ENCODE measurements at places on chromosomes 2 and 18.

DNA sequence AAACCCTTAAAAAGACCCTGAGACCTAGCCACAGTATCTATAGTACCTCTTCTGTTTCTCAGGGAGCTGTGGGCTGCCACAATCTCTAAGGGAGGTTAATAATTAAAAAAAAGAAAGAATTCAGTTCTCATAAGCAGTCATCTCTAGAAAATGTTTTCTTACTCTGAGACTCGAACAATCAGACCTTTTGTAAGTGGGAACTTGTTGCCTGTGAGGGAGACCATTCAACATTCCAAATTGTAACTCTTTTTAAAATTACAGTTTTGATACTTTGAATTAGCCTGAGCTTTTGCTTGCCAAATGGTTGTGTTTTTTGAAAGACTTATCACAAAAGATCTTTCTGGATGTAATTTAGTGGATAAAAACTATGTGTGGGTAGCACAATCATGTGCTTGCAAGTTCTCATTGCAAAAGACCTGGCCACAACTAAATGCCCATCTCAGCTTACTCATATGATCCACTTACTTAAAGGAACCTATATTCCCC is 33.3 kb downstream of the IL1R2 start:
- DNase-seq, result peak; percentile 99

- DNase-seq, result no peak
These were observed 32.4 kb upstream of the IL1R1 start for GRCh38 chr2:102110171-102110570.

DNA sequence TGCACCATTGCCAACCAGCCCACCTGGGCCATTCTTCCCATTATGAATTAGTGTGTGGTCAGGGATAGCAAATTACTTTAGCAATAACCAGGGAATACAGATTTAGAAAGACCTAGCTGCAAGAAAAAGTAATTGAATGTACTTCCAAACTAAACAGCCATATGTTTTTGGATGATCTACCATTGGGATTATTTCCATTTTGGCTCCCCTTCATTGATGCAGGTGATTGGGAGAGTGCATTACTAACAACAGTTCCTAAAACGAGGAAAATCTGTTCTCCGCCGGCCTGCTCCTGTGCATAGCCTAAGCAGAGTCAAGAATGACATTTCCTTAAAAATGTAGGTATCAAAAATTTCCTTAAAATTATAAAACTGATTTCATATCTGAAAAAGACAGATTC is 58.5 kb downstream of the MAIP1 start:
- no peak for DNase-seq

GRCh38 chr18:55570966-55571365 is 17.0 kb downstream of the TCF4 start:
- DNase-seq, result no peak

DNA sequence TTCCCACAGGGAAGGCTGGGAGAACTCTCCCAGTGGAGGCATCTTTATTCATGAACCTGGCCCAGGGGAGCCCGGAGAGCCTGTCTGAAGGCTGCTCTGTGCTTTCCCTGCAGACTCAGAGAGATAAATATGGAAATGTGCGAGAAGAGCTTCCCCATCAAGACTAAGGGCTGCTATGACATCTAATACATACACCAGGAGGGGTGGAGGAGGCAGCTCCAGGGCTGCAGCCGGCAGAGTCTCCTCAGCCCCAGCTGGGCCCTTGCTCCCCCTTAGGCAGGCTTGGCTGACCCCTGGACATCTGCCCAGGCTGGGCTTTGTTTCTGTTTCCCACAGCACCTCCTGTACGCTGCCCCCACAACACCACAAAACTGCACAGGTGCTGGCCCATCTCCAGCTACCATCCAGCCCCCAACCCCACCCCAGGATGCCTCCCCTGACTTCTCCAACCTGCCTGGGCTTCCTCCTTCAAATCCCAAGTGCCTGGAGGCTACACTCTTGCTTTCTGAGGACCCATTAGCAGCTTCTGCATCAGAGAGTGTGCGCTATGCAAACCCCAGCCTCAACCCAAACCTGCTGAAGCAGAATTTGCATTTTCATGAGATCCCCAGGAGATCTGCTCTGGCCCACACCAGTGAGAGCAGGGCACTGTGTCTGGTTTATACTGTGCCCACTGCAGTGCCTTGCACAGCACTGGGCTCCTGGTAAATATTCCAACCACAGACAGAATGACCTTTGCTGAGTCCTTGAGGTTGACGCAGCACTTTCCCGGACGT is 96.8 kb downstream of the VSNL1 start:
- no peak for DNase-seq

GRCh38 chr2:155643056-155643775 is 689.3 kb downstream of the NR4A2 start:
- DNase-seq, result no peak

DNA sequence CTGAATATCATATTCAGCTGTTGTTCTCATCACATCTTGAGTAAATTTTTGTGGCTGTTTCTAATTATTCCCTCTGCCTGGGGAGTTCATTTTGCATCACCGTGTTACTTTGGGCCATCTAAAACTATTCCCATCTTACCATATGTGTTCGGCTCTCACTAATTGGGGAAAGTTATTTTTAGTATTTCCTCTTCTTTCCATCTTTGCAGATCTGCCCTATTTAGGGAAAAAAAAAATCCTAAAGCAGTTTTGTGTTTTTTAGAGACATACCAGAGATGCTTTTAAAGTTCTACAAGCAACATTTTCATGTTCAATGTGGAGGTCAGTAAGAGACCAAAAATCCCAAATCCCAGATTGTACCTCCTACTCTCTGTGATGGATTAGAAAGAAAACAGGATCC is 111.3 kb upstream of the NDUFV2 start:
- no peak for DNase-seq

DNA sequence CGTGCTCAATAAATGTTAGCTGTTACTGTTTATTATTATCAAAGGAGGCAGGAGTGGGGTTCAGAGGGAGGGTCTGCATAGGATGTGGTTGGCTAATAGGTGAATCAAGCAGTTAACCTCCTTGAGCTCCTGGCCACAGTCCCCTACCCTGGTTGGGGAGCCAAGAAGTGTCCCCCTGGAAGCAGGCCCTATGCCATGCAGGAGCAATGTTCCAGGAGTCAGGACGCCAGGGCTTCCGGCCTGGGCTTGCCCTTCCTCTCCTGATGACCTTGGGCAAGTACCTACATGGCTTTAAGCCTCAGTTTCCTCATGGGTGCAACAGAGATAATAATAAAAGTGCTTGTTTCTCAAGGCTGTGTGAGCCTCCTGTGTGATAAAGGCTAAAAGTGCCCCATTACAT is 84.9 kb downstream of the DYSF start:
- DNase-seq, result no peak

DNA sequence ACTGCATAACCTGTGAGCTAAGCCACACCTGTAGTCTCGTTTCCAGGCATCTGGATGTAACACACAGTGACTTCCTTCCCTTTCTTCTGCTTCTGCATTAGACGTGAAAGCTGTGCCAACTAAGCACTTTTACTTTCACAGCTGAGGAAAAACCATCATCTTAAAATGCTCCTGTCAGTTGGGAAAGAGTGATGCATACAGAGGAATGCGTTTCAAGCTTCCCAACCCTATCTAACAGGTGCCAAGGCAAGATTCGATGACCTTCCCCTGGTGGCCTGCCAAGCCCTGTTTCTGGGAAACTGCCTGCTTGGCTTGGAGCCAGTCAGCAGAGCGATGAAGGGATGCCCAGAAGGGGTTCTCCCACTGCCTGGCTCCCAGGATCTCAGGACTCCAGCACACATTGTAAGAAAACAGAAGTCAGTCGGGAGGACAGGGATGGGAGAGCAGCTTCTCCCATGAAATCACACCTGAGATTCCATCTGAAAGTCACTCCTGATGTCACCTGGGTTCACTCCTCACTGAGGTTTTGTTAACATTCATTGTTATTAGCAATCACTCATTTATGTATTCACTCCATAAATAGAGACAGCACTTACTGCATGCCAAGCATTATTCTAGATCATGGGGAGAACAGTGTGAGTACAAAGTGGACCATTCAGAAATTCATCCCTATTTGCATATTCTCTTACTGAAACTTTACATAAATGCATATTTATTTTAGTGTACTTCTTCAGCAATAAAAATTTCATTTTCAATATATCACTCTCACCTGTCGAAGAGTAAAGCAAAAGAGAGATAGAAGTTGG is 64.1 kb downstream of the DTNA start:
- peak; percentile 84 for DNase-seq

GRCh38 chr18:10475654-10476291 is 21.3 kb downstream of the APCDD1 start:
- DNase-seq, result no peak

GRCh38 chr2:197179744-197180498 is 130.7 kb downstream of the ANKRD44 start:
- DNase-seq, result no peak

- DNase-seq, result no peak
These were observed 150.6 kb upstream of the AGAP1 start for GRCh38 chr2:235343156-235343774.

DNA sequence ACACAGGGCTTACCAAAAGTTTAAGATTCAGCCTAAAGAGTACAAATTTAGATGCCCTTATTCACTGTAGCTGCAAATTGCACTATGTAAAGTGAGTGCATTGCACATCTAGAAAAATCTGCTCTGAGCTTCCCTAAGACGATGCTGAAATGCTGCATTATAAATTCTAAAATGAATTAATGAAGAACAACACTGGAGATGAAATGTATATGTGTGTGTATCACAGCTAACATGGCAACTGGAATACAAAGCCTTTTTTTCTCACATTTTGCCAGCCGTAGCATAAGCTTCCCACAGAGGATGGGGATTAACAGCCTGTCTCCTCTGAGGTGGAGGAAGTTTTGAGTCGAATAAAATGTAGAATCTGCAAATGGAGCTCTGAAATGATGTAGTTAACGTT is 338.3 kb upstream of the ZEB2 start:
- DNase-seq, result no peak

DNA sequence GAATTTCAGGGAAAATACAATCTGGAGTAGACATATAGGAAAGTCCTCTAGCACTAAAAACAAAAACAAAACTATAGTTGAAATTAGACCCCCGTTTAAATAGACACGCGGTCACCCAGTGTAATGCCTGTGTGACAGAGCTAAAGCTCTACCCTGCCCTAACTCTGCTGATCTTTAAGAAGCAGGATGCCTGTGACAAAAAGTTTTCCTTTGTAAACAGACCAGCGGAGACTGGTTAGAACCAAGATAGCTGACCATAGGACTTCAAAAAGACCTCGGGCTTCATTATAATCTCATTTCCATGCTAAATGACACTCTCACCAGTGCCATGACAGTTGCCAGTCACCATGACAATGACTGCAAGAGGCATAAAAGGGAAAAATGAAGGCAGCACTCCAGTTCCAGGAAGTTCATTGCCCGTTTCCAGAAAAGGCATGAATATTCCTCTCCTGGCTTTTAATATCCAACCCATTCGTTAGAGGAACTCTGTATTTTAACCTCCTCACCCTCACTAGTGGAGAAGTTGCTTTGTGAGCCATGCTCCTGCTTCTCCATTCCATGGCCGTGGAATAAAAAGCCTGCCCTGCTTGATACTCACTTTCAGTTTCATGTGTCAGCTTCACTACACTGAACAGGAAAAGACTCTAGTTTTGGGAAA is 157.2 kb upstream of the COPS8 start:
- no peak for DNase-seq

DNA sequence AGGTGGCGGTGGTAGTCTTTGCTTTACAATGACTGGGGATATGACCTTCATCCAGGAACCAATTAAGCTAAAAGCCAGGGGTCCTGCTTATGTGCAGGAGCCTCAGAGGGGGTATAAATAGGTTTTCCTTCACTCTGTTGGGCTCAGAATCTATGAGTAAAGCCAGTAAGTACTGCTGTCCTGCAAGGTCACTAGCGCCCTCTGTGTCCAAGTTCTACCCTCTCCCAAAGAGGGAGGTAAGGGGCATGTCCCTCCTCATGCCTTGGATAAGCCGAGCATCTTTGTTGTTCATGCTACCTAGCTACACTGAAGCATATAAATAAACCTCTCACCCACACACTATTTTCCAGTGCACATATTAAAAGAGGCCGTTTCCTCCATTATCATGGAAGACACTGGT is 79.4 kb downstream of the SPRED2 start:
- no peak for DNase-seq

- DNase-seq, result no peak
These were observed 264.8 kb upstream of the KLHL29 start for GRCh38 chr2:23120161-23120560.

DNA sequence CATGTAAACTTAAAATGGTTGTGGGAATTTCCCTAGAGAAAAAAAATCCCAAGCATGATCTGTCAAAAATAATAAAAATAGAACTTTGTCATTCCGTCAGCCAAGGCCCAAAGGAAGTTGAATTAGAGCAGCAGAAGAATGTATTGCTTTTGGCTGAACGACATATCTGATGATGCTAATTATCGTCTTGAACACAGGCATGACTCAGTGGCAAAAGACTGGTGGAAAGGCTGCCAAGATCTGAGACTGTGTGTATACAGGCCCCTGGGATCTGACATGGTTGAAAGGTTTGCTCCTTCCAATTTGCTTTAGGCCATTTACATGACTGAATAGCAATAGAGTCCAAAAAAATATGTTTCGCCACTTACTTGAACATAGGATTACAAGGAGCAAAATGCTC is 1057.1 kb upstream of the CRIM1 start:
- DNase-seq, result no peak

GRCh38 chr2:224195925-224196571 is 157.0 kb upstream of the SERPINE2 start:
- DNase-seq, result no peak

DNA sequence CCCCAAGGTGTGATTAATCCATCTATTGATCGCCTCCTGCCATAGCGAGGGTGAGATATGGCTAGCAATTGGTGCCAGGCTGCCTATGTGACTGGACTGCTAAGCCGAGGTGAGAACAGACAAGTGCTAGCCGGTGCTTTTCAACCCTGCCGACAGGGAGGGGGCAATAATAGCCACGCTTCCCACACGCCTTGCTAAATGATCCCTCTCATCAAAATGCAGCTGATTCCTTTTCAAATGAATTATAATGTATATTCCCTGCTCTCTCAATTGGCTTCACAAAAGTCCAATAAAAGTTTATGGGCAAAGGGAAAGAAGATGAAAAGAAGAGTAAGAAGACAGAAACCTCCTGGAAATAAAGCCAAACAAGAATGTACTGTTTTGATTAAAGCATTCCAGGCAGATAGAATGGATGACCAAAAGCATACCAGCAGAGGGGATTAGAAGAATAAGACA is 235.6 kb downstream of the ICOS start:
- no peak for DNase-seq

- no peak for DNase-seq
These were observed 41.1 kb upstream of the RALBP1 start for GRCh38 chr18:9434122-9434701.

- no peak for DNase-seq
These were observed 43.9 kb downstream of the CLIP4 start for GRCh38 chr2:29159125-29159524.

DNA sequence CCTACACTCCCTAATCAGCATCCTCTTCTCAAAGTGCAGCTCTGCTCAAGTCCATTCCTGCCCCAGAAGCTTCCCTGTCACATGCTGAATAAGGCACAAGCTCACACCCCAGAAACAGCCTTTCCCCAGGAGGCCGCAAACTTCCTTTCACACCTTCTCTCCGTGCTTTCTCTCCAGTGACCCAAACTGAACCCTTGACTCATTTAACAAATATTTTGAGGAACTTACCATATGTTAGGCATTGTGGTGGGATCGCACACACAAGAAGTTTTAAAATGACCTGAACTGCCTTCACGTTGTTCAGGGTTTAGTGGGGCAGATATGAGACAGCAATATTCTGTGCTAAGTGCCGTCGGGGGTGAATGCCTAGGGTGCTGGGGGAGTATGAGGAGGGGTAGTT is 161.3 kb downstream of the INSIG2 start:
- DNase-seq, result no peak

All from amniotic epithelial cell (primary cell).